ENCODE measurements at places on chromosomes 3 and 15. TPM values are rescaled to one million over a fixed set of nuclear protein-coding genes. Genes with fewer than 3 reads are reported as not detected.

RASA2 gene
- total RNA-seq = 19.5 TPM

CPEB1 gene
- total RNA-seq = not detected

CHST2 gene
- 2.3 TPM for total RNA-seq

NUP210 gene
- 8.4 TPM for total RNA-seq

KNG1 gene
- not detected for total RNA-seq

ANKRD34C gene
- total RNA-seq = not detected

SOX14 gene
- not detected for total RNA-seq

KCNMB3 gene
- 0.28 TPM for total RNA-seq

SPSB4 gene
- not detected for total RNA-seq

DNA sequence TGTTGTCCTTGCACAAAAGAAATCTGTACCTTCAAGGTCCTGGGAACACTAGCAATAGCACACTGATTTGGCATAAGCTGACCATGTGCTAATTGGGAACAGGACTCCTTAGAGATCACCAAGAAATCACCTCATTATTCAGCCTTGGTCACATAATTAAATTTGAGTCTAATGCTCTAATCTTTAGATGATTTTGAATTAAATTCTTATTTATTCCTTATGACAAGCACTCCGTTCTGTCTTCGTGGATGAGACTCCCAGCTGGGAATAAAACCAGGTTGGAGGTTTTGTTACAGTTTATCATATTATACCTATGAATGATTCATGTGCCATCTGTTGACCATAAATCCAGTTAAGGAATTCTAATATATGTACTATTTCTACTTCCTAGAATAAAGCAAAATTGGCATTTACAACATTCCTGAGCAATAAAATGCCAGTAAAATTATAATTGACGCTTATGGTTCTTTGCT lies 162.2 kb downstream of the MYRIP start:
- H3K4me1 ChIP-seq = no peaks in the 10 kb centered on the region
- H3K27me3 ChIP-seq = no peaks in the 10 kb centered on the region
- no peak overlapping the region for H3K4me3 ChIP-seq
- H3K27ac ChIP-seq = no peak overlapping the region
- no peaks in the 10 kb centered on the region for H3K36me3 ChIP-seq

GRCh38 chr3:64895991-64896895 lies 208.4 kb upstream of the ADAMTS9 start:
- H3K4me3 ChIP-seq = no peak overlapping the region
- no peak overlapping the region for H3K27ac ChIP-seq
- H3K4me1 ChIP-seq = no peaks in the 10 kb centered on the region
- no peaks in the 10 kb centered on the region for H3K27me3 ChIP-seq

- peak; percentile 91 for DNase-seq
- no peaks in the 10 kb centered on the region for H3K27me3 ChIP-seq
- H3K4me1 ChIP-seq = peaks cover 13% of the 10 kb centered on the region
- no peak overlapping the region for H3K4me3 ChIP-seq
- H3K27ac ChIP-seq = peak overlapping the region; percentile 56
- H3K36me3 ChIP-seq = no peaks in the 10 kb centered on the region
Observed at GRCh38 chr3:66593978-66594377, 93.2 kb upstream of the LRIG1 start.

- H3K36me3 ChIP-seq = no peaks in the 10 kb centered on the region
- H3K4me1 ChIP-seq = peaks cover 45% of the 10 kb centered on the region
- peak overlapping the region; percentile 86 for H3K4me3 ChIP-seq
- peak; percentile 47 for DNase-seq
- H3K27me3 ChIP-seq = no peaks in the 10 kb centered on the region
Observed at GRCh38 chr3:146162561-146162960, 1.6 kb upstream of the PLOD2 start.

DNA sequence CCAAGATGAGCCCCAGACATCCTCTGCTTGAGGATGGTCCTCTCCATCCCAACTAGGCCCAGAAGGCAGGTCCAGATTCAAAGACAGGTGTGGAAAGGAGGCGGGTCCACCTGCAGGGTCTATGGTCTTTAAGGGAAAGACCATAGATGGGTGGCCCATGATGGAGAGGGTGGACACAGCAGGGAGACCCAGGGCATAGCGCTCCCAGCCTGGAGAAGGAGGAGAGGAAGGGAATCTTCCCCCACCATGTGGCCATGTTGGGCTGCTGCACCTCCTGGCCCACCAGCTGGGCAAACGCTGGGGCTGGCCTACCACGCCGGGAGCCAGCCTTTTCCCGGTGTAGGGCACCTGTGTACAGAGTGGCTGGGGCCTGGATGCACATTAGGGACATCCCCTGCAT lies 265.2 kb upstream of the TLE3 start:
- no peak overlapping the region for H3K4me3 ChIP-seq
- no peak overlapping the region for H3K27ac ChIP-seq
- H3K36me3 ChIP-seq = no peaks in the 10 kb centered on the region

DNA sequence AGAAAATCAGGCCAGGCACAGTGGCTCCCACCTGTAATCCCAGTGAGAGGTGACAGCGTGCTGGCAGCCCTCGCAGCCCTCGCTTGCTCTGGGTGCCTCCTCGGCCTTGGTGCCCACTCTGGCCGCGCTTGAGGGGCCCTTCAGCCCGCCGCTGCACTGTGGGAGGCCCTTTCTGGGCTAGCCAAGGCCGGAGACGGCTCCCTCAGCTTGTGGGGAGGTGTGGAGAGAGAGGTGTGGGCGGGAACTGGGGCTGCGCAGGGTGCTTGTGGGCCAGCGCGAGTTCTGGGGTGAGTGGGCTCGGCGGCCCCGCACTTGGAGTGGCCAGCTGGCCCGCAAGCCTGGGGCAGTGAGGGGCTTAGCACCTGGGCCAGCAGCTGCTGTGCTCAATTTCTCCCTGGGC lies 252.6 kb downstream of the FOXP1 start:
- H3K4me3 ChIP-seq = no peak overlapping the region
- no peak for DNase-seq
- no peak overlapping the region for H3K27ac ChIP-seq

DNA sequence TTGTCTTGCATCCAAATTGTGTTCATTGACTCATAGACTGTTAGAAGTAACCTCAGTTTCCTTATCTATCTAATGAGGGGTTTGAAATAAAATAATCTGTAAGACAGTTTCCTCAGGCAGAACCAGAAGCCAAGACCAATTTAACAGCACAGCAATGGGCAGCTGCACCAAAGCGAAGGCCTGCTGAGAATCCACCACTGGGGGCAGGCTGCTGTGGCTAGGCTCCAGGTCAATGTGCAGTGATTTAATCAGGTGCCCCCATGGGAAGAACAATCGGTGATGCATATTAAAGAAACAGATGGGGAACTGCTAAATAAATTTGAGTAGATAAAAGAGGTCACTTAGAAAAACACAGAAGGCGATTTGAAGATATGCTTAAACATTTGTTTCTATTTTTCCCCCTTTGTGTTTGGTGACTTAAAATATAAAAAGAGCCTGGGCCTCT lies 28.0 kb upstream of the TMOD3 start:
- H3K4me1 ChIP-seq = peaks cover 7% of the 10 kb centered on the region
- DNase-seq = peak; percentile 46
- no peak overlapping the region for H3K4me3 ChIP-seq
- H3K27ac ChIP-seq = no peak overlapping the region

DNA sequence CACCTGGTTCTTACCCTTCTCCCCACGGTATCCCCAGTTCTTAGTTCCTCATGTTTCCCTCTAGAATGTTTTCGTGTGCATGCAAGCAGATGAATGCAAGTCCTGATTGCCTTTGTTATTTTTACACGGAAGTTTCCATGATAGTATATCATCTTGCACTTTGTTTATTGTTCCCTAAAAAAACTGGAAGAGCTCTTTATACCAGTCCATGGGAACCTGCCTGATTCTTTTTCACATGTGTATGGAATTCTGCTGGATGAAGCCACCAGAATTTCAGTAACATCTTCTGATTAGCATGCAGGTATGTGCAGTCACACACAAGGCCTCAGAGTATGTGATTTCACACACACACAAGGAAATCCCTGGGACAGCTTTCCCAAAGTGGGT lies 16.0 kb upstream of the LRRK1 start:
- H3K4me3 ChIP-seq = no peak overlapping the region
- H3K27me3 ChIP-seq = no peaks in the 10 kb centered on the region
- H3K36me3 ChIP-seq = no peaks in the 10 kb centered on the region
- DNase-seq = no peak
- peak overlapping the region; percentile 76 for H3K27ac ChIP-seq
- no peaks in the 10 kb centered on the region for H3K4me1 ChIP-seq

DNA sequence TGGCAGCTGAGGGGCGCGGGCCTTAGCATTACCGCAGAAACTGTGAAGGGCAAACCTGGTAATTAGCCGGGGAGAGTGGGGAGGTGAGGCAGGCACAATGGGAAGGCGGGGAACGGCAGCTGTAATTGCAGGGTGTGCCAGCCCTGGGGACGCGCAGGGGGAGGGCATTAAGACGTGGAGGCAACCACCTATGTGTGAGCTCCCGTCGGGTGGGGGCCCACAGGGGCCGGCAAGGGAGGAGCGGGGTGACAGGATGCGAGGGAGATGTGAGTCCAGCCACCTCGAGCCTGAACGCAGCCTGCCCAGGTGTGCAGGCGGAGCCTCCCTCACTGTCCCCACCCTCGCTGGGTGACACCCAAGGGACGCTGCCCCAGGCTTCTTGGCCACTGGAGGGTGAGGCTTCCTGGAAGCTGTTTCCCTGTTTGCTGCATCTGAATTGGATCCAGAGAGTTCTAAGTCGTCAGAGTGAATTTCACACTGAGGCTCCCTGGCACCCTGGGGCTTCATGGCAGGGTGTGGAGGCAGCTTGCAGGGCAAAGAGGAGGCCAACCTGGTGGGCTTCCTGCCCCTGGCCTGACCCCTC lies 130.6 kb upstream of the MEF2A start:
- no peaks in the 10 kb centered on the region for H3K36me3 ChIP-seq
- peak overlapping the region; percentile 64 for H3K4me3 ChIP-seq
- H3K27ac ChIP-seq = peak overlapping the region; percentile 78
- DNase-seq = peak; percentile 82
- peaks cover 23% of the 10 kb centered on the region for H3K4me1 ChIP-seq

- H3K4me3 ChIP-seq = no peak overlapping the region
- peak overlapping the region; percentile 59 for H3K27ac ChIP-seq
- peaks cover 9% of the 10 kb centered on the region for H3K36me3 ChIP-seq
- H3K4me1 ChIP-seq = peaks cover 24% of the 10 kb centered on the region
- DNase-seq = no peak
Observed at GRCh38 chr3:66485291-66485968, 15.4 kb downstream of the LRIG1 start.

- H3K4me3 ChIP-seq = no peak overlapping the region
- no peak overlapping the region for H3K27ac ChIP-seq
Observed at GRCh38 chr3:195763076-195763830, 42.5 kb downstream of the MUC20 start.

DNA sequence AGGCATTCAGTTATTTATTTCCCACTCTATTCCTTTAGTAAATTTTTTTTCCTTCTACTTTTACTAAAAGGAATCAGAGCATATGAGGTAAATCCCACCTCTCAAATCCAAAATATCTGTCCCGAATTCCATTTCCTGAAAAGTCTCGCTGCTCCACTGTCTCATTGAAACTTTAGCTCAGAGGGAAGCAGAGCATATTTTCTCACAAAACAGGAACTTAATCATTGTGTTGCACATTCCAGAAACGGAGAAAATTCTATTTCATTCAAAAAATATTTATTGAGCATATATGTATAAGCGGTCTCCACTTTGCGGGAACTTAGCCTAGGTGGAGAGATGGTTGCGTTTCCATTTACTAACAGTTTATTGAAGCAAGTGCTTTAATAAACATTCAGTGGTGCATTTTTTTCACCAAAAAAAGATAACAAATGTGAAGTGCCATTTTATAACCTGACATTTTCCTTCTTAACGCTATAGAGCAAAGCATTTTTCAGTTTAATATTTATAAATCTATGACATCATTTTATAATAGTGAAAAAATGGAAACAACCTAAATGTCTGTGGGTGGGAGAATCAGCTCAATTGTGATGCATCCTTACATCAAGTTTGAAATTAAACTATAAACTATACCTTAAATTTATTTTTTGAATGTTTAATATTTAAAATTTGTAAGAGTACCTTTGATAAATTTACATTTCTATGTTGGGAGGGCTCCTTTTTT lies 67.2 kb upstream of the CSTA start:
- H3K27me3 ChIP-seq = no peaks in the 10 kb centered on the region
- H3K4me1 ChIP-seq = no peaks in the 10 kb centered on the region
- no peak for DNase-seq
- H3K27ac ChIP-seq = no peak overlapping the region
- H3K36me3 ChIP-seq = no peaks in the 10 kb centered on the region
- H3K4me3 ChIP-seq = no peak overlapping the region

- no peak for DNase-seq
- H3K27ac ChIP-seq = peak overlapping the region; percentile 58
- peaks cover 10% of the 10 kb centered on the region for H3K4me1 ChIP-seq
- no peaks in the 10 kb centered on the region for H3K27me3 ChIP-seq
- H3K4me3 ChIP-seq = no peak overlapping the region
Observed at GRCh38 chr3:21654241-21654640, 96.8 kb downstream of the ZNF385D start.

DNA sequence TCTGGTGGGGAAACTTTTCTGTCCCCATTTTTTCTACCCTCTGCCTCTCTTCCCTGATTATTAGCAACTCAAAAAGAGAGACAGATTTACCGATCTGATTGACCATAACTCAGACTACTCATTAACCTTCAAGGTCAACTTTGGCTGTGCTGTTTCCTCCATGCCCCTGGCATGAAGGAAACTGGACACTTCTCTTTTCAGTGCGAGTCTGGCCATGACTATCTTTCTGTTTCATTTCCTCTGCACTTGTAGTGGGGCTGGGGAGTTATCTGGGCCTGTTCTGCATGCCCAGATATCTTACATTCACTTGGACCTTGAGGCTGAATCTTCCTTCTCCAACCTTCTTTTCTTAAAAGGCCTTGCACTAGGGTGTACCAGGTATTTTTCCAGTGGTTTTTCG lies 76.9 kb upstream of the SLCO2A1 start:
- no peak for DNase-seq
- no peak overlapping the region for H3K4me3 ChIP-seq
- no peaks in the 10 kb centered on the region for H3K36me3 ChIP-seq
- H3K27ac ChIP-seq = no peak overlapping the region

GRCh38 chr15:40594429-40594836 lies 384 bp downstream of the KNL1 start:
- H3K36me3 ChIP-seq = peaks cover 7% of the 10 kb centered on the region
- no peaks in the 10 kb centered on the region for H3K27me3 ChIP-seq
- H3K4me3 ChIP-seq = peak overlapping the region; percentile 89

- H3K27ac ChIP-seq = no peak overlapping the region
- no peaks in the 10 kb centered on the region for H3K27me3 ChIP-seq
- H3K36me3 ChIP-seq = no peaks in the 10 kb centered on the region
Observed at GRCh38 chr3:99242271-99242670, 340.8 kb upstream of the DCBLD2 start.

DNA sequence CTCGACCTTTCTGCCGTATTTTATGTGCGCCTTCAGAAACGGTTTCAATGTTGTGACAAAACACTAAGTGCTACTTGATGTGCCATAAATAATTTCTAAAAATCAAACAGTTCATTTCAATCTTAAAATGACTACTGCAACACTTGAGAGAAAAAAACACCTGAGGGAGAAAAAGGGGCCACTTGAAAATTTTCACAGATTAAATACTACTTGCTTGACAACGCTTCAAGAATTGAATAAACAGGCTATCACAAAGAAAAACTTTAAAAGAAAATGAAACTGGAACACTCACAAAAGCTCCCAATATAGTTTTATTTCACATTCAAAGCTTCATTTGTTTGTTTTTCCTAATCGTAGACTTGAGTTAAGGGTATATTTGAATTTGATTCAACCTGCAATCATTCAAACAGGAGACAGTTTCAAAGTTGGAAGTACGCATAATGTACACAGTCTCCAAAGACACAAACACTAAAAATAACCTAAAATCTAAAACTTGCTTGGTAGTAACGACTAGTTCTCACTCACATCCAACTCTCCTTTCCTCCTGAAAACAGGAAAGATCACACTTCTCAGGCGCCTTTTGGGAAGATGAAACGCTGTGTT lies 380.7 kb downstream of the ERC2 start:
- no peaks in the 10 kb centered on the region for H3K36me3 ChIP-seq
- H3K27ac ChIP-seq = no peak overlapping the region
- H3K4me1 ChIP-seq = no peaks in the 10 kb centered on the region
- no peak overlapping the region for H3K4me3 ChIP-seq
- H3K27me3 ChIP-seq = no peaks in the 10 kb centered on the region
